ENCODE measurements at places on chromosomes 6 and 20.

DNA sequence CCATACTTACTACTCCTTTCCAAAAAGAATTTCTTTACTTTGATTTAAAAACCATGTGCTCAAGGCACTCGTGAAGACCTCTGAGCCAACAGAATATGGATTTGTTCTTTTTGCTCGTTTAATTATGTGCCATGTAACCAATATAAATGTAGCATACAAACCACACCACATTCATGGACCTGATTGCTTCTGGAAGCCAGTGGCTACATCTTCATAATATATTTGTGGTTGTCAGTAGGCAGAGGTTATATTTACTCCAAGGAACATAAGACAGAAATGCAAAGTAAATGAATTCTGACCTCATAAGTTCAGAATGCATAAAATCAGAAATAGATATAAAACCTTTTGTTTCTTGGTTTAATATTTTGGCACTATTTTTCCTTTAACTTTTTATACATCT, 373.0 kb downstream of the HDGFL1 start:
- DNase-seq: no peak

DNA sequence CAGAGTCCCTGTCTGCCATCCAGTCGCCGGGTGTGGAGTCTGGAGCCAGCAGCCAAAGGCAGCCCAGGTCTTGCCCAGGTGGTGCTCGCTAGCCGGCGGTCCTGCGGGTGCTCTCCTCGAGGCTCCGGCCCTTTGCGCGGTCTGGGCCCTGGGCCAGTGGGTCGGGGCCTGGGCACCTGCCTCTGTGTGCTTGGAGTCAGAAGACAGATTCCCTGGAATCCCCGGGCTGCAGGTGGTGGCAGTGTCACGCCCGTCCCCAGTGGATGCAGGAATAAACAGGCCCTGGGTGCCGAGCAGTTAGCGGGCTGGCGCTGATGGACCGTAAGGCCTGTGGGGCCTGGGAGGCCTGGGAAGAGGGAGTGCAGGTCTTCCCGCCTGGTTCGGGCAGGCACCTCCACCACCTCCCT, 5.3 kb downstream of the SS18L1 start:
- no peak for DNase-seq

DNA sequence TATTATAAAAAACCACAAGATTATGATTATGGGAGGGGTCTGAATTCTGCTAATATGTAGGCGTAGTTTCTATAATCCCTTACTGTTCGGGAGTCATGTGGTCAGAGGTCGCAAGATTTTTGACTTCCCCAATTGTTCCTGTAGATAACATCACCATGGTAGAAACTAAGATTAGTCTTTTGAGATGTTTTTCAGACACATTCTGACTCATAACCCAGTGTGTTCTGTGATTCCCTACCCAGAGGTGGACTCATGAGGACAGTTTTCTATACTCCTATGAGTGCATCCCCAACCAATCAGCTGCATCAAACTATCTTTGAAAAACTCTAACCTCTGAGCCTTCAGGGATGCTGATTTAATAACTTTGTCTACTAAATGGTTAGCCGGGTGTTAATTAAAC, 175.5 kb downstream of the RFPL4B start:
- no peak for DNase-seq

- no peak for DNase-seq
Measured at GRCh38 chr20:49313283-49313682, 35.4 kb upstream of the ZNFX1 start.

GRCh38 chr20:32017711-32018251, 7.5 kb downstream of the CCM2L start:
- no peak for DNase-seq

GRCh38 chr20:50126662-50127061, 13.7 kb upstream of the UBE2V1 start:
- no peak for DNase-seq

- DNase-seq: no peak
Measured at GRCh38 chr20:54624706-54625390, 149.5 kb downstream of the DOK5 start.

GRCh38 chr6:53458105-53458866, 86.6 kb downstream of the GCLC start:
- DNase-seq: no peak

DNA sequence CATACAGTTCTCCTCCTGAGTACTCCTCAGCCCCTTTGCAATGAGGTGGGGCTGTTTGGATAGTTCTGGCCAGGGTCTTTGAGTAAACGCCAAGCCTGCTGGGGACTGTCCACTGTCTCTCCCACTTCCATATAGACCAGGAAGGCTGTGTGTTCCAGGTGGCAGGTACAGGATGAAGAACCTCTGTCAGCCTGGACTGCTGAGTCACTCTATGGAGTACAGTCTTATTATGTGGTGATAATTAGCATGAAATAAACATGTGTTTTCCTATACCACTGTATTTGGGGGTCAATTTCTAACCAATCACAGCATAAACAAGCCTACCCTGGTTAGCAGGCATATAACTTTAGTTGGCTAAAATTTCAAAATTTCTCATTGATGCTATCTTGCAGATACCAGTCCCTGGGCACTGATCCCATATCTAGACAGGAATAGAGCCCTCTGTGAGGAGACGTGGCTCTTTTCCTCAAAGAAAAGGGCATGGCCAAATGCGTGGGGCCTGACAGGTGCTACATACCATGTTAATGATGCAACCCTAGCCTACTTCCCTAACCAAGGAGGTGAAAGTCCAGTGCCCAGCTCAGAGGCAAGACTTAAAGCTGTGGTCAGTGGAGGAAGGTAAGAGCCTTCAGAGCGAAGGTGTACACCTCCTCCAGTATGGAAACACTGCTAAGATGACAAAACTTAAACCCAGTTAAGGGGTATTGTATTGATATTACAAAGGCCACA, 4.5 kb upstream of the ALDH8A1 start:
- no peak for DNase-seq

GRCh38 chr20:48186447-48186846, 401.2 kb upstream of the SULF2 start:
- DNase-seq: no peak

DNA sequence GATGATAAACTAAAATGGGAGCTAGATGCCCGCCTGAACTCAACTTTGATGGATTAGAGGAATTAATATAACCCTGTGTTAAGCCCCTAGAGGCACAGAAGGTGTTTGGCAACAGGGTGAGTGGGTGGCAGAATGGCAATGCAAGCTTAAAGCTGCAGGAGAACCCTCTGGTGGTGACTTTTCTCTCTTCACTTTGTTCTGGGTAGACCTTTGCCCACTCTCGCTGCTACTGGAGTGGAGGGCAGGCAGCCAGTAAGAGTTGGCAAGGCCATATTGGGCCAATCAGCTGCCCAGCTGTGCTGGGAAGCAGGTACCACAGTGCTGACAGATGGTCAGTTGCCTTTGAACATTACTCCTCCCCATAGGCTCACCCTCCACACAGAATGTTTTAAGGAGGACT, 468.2 kb downstream of the MMUT start:
- DNase-seq: no peak

DNA sequence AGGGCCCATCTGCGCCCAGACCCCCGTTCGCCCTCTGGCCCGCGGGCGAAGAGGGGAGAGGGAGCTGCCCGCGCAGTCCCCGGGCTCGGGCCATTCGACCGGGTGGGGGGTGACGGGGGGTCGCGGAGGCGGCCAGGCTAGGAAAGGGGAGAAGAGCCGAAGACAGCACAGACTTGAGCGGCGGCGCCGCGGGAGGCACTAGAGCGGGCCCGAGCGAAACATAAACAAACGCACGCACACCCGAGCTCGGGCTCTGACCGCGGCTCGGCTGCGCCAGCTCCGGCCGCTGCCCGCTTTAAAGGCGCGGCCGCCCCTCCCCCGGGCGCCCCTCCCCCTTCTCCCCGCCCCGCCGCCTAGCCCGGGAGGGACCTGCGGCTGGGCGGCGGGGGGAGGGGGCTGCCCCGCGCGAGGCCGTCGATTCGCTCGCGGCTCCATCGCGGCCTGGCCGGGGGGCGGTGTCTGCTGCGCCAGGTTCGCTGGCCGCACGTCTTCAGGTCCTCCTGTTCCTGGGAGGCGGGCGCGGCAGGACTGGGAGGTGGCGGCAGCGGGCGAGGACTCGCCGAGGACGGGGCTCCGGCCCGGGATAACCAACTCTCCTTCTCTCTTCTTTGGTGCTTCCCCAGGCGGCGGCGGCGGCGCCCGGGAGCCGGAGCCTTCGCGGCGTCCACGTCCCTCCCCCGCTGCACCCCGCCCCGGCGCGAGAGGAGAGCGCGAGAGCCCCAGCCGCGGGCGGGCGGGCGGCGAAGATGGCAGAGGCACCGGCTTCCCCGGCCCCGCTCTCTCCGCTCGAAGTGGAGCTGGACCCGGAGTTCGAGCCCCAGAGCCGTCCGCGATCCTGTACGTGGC, at the start of gene FOXO3:
FOXO3 (plus strand) TSS at position 455 of the 846 bp plus-strand sequence; CDS start at position 747, 292 bp downstream.
- peak; percentile 93 for DNase-seq

- DNase-seq: no peak
Measured at GRCh38 chr6:82025271-82025670, 222.3 kb downstream of the IBTK start.
